NCI-H1092 (cell line): ENCODE measurements at places on chromosomes 3 and 15.

GRCh38 chr3:19946832-19947548, at the start of gene RAB5A:
Gene RAB5A, plus strand, starts transcription at chr3:19947097. Its CDS starts 3,802 bp downstream, at chr3:19950899.
- DNase-seq = peak; percentile 96

DNA sequence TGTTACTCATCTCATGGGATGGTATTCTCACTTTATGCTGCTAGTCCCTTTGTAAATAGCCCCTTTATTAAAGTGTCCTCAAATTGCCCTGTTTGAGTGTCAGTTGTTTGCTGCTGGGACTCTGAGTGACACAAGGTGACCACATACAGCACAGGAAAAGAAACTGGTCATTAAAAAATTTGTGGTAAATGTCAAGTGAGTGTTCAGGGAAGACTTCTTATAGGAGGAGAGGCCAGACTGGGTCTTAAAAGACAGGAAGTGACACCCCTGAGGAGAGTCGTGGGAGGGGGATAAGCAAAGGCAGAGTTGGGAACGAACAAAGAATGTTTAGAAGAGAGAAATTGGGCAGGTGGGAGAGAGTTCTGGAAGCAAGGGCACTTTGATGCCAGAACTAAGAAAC, 35.2 kb downstream of the CCR3 start:
- DNase-seq = no peak

DNA sequence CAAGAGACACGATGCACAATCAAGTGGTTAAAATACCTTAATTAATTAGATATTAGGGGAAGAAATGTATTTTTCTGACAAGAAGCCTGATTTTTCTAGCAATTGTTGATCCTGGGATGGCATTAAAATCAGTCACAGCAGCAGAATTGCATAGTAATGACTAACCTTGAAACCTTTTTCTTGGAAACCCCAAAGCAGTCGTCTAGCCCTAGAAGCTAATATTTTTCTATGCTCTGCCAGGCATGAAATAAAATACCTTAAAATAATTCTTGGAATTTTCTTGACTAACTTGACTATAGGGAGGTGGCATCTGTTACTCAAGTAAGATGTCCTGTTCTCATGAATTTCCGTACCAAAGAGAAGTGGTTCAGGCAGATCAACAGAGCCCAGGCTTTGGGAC, 204.1 kb downstream of the THRB start:
- DNase-seq = no peak

- no peak for DNase-seq
These were observed 2.6 kb upstream of the TPRA1 start for GRCh38 chr3:127593178-127593577.

DNA sequence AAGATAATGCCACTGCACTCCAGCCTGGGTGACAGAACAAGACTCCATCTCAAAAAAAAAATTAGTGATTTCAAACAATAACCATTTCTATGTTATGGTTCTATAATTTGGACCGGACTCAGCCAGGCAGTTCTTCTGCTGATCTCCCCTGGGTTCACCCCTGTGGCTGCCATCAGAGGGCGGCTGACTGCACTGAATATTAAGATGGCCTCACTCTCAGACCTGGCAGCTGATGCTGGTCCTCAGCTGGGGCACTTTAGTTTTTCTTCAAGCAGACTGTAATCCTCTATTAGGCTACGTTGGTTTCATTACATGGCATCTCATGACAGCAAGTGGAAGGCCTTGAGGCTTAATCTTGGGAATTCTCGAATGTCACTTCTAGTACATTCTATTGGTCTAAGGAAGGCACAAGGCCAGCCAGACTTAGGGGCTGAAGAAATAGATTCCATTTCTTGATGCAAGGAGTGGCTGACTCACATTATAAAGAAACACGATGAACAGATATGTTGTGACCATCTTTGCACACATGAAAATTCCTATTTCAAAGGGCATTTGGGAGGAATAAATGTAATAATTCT, 12.8 kb downstream of the GALNT15 start:
- no peak for DNase-seq

GRCh38 chr3:30720586-30721313, 114.3 kb downstream of the TGFBR2 start:
- DNase-seq = no peak

- DNase-seq = no peak
These were observed 1.2 kb downstream of the ALDH1A2 start for GRCh38 chr15:58064082-58064979.

DNA sequence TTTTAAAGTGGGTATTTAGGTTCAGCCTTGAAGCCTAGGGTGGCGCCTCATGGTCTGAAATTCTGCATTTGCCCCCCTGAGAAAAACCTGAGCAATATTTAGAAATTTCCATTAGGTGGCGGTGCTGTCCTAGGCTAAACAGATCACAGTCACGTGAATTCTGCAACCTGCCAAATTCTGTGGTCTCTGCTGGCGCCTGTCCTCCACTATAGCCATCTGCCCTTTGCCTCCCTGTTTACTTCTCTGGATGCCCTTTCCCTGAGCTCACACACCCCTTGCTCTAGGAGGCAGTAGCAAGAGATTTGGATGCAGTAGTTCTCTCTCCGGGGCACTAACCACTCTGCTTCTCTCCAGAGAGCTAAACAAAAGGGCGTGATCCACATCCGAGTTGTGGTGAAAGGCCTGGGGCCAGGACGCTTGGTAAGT, 9.1 kb downstream of the MRPS11 start:
- DNase-seq = peak; percentile 18

GRCh38 chr3:33488683-33489082, 48.5 kb upstream of the UBP1 start:
- DNase-seq = no peak

GRCh38 chr15:55282284-55282833, 7.3 kb downstream of the RAB27A start:
- no peak for DNase-seq

DNA sequence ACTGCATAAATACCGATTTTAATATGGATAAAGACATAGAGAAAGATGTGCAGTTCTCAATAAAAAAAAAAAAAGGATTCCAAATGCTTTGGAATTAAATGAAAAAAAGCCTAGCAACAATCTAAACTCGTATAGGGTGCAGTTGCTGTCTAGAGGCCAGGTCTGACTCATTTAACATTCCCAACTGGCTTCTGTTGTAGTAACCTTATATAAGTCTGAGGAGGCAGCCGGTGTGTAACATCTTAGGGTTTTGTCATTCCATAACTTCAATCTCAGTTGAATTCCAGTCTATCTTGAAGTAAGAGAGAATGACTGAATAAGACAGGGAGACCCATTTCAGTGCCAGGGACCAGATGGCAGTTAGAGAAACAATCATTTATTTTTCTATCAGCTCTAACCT, 6.5 kb downstream of the PDCD10 start:
- DNase-seq = no peak

- no peak for DNase-seq
These were observed 235.1 kb downstream of the UACA start for GRCh38 chr15:70528270-70528706.

- DNase-seq = no peak
These were observed 61.3 kb downstream of the DMXL2 start for GRCh38 chr15:51561271-51561670.

DNA sequence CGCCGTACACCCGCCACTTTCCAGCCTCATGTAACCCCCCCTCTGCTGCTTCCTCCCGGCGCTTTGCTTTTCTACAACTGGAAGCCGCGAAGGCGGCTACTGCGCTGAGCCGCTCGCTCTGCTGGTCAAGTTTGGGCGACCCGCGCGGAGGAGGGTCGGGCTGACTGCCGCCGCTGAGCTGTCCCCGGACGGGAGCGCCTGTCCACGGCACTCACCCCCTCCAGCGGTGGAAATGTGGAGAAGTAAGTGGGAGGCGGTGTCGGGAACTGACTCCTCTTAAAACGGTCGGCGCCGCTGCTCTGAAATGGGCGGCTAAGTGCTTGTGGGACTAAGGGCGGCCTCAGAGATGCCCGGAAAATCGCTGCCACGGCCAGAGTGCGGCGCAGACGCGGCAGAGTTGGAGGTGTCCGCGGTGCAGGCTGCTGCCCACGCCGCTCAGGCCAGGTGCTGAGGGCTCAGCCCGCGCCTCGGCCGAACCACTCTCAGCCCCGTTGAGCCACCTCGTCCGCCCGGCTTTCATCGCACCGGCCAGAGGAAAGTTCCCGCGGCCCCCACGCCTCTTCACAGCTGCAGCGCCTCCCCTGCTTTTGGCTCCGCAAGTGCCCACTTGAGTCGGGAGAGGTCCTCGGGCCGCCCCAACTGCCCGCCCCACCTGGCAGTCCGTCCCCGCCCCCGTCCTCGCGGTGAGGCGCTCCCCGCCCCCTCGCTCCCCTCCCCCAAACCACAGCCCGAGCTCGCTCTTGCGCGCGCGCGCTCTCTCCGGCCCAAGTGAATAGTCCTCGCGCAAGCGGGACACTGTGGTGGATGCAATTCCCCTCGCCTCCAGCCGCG, at the start of gene EPHA6:
Gene EPHA6, plus strand, starts transcription at position 775 of the 831 bp plus-strand sequence.
- DNase-seq = peak; percentile 2

- DNase-seq = no peak
These were observed 2.8 kb upstream of the DNAH1 start for GRCh38 chr3:52313188-52313773.

GRCh38 chr3:17258823-17259436, 374.2 kb downstream of the PLCL2 start:
- DNase-seq = no peak

- DNase-seq = no peak
These were observed 52.2 kb upstream of the SLC6A11 start for GRCh38 chr3:10763817-10764258.

DNA sequence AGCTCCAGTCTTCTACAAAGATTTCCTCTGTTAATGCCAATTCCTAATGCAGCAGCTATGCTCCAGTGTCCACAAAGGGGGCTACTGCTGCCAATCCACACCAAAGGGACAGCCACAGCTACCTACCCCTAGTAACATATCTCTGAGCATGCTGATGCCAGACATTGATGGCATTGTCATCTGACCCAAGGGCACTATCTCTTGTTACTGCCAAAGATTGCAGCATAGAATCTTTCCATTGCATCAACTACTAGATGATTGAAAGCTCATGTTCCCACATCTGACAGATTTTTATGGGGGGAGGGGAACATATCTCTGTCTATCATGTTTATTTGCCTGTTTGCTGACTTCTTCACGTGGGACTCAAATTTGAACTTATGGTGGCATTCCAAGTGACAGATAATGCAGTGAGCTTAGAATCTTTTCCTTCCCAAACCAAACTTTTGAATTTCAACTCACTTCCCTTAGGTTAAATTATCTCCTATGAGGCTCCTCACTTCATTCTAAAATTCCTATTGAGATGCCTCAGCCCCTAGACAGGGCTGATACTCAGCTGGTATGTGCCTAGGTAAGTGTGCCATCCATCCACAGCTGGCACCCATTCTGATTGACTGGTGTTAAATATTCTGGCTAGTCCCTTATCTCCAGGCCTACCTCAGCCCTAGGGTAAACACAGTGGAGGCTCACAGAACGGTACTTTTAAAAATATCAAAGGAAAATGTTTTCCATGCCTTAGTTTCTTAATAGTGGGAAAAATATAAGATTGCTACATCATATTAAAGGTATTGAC, 100.3 kb downstream of the STRIT1 start:
- no peak for DNase-seq

DNA sequence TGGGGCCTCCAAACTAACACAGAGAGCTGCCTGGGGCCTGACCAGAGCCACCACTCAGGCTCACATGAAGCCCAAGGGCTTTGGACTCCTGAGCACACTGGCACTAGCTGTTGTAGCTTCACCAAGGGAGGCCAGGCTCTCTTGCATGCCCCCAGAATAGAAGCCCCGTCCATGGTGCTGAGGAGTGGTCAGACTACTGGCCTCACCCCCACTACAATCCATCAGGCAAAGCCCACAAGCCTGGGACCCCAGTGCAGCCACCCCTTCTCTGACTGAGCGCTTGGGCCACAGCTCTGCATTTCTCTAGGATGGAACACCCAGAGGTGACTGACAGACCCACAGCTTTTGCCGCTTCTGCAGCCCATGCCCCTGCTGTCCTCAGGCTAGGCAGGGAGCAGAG, 180.8 kb downstream of the PYDC2 start:
- DNase-seq = no peak

- DNase-seq = no peak
These were observed 491.7 kb upstream of the AGTR1 start for GRCh38 chr3:148205977-148206376.
